GOT3 (cell line): ENCODE measurements at places on chromosomes 11 and 22.

DNA sequence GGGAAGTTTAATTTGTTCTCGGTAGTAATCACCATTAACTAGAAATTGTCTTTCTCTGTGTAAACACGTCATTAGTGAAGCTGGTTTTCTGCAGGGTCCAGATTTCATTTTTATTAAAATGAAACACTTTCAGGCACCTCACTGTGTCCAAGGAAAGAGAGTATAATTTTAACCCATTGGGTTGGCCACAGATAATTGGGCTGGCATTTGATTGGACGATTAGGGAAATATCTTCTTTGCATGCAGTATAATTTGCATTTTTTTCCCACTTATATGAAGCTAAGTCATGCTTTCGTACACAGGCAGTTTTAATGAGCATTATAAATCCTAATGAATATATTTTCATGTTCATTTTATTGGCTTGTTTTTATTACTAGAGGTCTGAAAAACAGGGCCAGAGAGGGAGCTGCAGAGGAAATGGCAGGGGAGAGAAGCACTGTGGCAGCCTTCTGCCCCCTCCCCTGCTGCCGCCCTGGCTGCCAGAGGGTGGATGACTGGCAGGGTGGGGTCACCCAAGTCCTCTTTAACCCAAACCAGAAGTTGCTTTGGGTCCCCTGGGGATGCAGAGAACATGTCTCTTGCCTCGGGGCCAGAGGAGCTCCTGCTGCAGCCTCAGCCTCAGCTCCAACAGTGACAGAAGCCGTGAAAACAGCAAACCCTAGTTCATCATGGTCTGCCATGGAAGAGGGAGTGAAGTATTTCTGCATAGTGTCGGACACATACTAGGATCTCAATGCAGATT is 93.9 kb downstream of the PKNOX2 start:
- DNase-seq: no peak

DNA sequence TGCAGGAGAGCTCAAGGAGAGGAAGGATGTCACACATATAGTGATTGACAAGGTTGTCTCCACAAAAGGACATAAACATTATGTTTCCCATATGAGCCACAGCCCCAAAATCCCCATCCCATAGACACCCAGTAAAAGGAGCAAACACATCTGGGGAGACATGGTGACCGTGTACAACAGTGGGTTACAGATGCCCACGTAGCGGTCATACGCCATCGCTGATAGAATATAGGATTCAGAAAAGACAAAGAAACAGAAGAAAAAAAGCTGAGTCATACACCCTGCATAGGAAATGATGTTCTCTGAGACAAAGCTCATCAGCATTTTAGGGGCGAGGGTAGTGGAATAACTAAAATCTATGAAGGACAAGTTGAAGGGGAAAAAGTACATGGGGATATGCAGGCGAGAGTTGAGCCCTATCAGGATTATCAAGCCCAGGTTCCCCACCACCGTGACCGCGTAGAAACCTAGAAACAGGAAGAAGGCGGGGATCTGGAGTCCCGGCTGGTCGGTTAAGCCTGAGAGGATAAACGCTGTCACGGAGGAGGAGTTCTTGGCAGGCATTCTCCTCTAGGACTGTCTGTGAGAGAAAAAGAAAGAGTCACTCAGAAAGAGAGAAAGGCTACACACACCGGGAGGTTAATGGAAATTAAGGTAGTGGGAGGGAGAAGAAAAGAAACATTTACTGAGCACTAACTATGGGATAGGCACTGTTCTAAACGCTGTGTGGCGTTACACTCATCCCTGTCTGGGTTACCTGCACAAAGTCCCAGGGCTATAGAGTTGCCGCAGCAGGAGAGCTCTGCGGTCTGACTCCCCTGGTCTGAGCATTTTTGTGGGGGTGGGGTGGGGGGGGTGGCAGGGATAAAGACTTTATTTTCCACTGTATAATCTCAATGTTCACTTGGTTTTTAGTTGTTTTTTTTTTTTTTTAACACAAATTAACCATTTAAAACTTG is 36.1 kb upstream of the OR8B8 start:
- no peak for DNase-seq

GRCh38 chr11:16001899-16002426 is 354.4 kb downstream of the SOX6 start:
- DNase-seq: no peak

GRCh38 chr11:88535916-88536547 is 198.5 kb upstream of the CTSC start:
- DNase-seq: no peak

- no peak for DNase-seq
These were observed 84.4 kb downstream of the KCNQ1 start for GRCh38 chr11:2529173-2529572.
